ENCODE measurements at places on chromosomes 6 and 20. TPM values are rescaled to one million over a fixed set of nuclear protein-coding genes. Genes with fewer than 3 reads are reported as not detected.

Gene TBC1D32
- total RNA-seq: 5.0 TPM

Gene PRR18
- total RNA-seq: 0.59 TPM

Gene PARD6B
- 32.5 TPM for total RNA-seq

Gene PDYN
- not detected for total RNA-seq

Gene ETV7
- 5.2 TPM for total RNA-seq

Gene SLC22A16
- 0.80 TPM for total RNA-seq

Gene CLIC5
- 134 TPM for total RNA-seq

Gene IL17F
- total RNA-seq: not detected

Gene LRFN2
- total RNA-seq: not detected

Gene MLN
- total RNA-seq: not detected

Gene KCNS1
- total RNA-seq: 3.5 TPM

Gene SRC
- 72.7 TPM for total RNA-seq

Gene C6orf118
- total RNA-seq: 6.5 TPM

Gene DCDC2
- total RNA-seq: 5.6 TPM

Gene ATP9A
- total RNA-seq: 23.1 TPM

Gene ANKEF1
- total RNA-seq: 3.8 TPM

Gene THBD
- total RNA-seq: 77.6 TPM

Gene EYA2
- 3.5 TPM for total RNA-seq

Gene RSPO4
- 5.7 TPM for total RNA-seq

Gene CTCFL
- not detected for total RNA-seq
